ENCODE measurements at places on chromosomes 7 and 10.

DNA sequence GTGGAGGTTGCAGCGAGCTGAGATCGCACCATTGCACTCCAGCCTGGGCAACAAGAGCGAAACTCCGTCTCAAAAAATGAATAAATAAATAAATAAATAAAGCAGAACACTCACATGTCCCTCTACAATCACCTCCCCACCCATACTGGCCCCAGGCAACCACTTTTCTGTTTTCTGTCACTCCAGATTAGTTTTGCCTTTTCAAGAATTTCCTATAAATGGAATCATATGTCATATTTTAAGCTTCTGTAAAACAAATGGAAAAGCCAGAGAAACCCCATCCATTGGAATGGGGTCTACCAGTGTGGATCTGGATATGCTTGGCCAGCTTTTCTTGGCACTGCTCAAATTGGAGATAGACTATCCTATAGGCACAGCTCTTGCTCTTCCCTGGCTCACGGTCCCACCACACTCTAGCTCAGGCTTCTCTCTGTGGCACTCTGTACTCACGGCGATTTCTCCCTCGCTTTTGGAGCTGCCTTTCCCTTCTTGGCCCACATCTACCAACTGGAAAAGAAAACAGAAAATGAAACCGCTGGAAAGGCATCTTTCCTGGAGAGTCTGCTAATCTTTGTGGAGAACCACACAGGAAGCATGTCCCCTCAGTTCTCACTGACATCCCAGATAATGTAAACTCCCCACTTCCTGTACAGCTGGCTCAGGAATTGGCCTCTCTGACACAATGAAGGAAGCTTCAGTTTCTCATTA, 210.1 kb downstream of the JCAD start:
- no peak for DNase-seq

- DNase-seq = no peak
These were observed 167.3 kb downstream of the CCDC3 start for GRCh38 chr10:12834116-12834665.

GRCh38 chr7:21771266-21771665, 174.4 kb downstream of the CDCA7L start:
- DNase-seq = no peak

- DNase-seq = no peak
These were observed 28.0 kb upstream of the GNAI1 start for GRCh38 chr7:80106498-80107113.

DNA sequence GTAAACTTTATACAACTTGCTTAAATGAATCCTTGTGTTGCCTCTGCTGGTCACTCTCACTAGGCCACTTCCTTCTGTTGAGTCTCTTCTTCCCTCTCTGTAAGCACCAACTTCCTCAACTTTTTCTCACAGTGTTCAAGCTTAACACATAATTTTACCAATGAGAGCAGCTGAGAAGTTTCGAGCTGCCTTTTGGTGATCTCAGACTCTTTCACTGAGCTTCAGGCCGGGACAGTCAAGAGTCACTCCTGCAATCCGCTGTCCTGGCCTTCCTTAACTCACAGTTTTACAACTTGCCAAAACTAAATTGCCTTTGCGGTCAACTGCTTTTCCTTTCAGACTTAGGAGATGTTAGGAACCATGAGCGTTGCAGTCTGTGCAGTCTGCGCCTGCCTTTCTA, 47.4 kb downstream of the PRPF18 start:
- no peak for DNase-seq

- DNase-seq = no peak
These were observed 533 bp upstream of the DMTF1 start for GRCh38 chr7:87151729-87152111.

- no peak for DNase-seq
These were observed 36.6 kb upstream of the LEP start for GRCh38 chr7:128204455-128204854.

DNA sequence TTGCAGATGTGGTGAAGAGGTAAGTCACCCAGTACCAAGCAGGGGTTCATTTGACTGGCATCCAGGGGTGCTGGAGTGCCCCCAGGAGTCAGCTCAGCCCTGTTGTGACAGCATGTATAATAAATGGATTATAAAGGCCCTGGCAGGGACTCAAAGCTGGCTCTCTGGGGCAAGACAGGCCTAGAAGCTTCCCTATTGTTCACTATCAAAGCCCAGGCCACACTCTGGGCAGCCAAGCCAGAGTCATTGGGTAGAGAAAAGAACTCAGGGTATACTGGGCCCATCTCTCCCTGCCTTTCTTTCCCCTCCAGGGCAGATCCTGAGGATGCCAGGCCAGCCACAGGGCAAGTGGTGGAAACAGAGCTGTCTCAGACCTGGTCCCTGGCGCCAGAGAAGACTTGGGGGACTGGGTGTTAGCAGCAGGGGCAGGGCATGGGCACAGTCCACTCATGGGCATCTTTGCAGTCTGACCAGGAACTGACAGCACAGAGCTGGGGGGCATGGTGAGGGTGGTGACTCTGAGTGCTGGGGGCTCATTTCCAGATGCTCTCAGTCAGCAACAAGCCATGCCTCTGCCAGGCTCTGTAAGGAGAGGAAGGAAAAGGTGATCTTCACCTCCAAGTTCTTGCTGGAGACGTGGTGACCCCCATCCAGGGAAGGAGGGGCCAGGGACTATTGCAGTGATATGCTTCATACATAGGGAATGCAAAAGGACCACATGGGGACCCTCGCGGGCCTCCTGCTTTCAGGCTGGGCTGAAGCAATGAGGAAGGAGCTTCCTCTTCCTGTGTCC, 11.7 kb downstream of the RBP3 start:
- no peak for DNase-seq

GRCh38 chr10:98389398-98389797, 25.6 kb downstream of the PYROXD2 start:
- DNase-seq = no peak

DNA sequence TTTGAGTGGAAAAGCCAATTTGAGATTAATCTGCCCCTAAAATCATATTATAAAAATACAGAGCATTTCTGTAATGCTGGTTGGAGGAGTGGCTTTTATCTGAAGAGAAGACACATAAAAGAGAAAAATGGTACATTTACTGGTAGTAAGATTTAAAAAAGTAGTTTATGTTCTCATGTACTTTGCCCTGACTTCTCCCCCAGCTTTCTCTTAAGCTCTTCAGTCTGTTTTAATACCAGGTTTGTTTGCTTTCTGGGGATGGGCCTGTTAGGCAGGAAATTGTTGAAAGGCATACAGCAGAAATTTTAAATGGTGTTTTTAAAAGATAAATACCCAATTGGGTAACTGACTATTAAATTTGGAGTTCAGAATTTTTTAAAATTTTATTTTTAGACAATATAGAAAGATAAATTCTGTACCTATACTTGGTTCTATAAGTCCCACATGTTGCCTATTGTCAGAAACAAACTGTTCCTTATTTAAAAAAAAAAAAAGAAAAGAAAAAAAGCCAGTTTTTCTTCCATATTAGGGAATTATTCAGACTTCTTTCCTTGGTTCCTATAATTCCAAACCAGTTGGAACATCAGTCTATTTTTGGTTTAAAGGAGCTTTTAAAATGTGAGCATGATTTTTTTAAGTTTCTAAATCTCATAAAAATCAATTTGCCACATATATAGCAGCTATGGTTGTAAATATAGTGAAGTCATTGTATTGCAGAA, 136.6 kb downstream of the ARID5B start:
- no peak for DNase-seq

DNA sequence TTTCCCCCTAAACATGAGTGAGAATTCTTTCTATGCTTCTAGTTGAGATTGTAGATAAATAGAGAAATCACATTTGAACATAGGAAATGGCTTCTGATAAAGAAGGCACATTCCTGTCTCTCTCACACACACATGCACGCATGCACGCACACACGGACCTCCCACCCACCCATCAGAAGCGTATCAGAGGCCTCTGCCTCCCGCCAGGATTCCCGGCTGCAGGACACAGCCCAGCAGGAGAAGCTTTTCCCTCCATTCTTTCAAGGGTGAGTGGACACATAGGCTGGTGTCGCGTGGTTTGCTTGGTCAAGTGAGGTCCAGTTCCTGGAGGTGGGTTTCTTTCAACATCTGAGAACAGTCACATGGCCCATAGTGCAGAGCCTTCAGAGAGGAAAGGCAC, 34.2 kb downstream of the KLF6 start:
- DNase-seq = no peak

GRCh38 chr7:3307435-3307834, 6.4 kb downstream of the SDK1 start:
- DNase-seq = no peak

GRCh38 chr10:122590153-122590552, 29.6 kb downstream of the DMBT1 start:
- DNase-seq = no peak

GRCh38 chr10:126397640-126398382, 9.5 kb upstream of the ADAM12 start:
- DNase-seq = no peak

DNA sequence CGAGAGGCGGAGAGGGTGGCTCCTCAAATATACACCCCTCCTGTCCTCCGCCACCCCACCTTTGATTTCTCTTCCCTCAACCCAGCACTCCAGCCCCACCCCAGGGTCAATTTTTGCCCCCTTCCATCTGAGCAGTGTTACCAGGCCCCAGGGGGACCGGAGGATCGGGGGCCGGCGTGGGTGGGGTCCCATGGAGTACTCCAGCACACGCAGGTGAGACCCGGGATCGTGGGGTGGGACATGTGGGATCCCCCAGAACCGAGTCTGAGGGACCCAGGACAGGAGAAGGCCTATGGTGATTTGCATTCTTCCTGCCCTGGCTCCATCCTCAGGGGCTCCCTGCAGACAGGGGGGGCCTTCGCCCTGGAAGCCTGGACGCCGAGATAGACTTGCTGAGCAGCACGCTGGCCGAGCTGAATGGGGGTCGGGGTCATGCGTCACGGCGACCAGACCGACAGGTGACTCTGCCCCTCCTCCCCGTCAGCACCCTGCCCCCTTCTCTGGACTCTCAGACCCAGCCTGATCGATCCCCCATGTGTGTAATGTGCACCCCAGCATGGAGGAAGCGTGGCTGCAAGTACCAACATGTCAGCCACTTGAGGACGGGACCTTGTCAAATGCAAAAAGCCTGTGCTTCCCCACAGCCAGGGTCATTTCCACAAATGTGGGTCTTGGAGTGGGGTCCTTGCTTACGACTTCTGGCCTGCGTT, 744 bp downstream of the TRIP6 start:
- no peak for DNase-seq

DNA sequence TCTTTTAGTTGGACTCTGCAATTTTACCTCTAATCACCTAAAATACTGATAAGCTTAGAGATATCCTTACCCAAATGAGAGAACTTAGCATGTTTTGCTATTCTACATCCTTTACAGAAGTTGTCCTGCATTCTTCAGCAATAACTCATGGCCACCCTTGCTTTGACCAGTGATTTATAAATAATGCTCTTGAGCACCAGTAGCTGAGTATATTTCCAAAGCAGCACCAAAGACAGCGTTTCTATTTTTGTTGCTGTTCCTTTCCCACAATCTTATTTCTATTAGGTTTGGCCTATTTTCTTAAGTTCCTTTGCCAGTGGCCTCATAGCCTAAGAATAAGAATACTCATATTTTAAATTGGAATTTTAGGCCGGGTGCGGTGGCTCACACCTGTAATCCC, 15.0 kb downstream of the ARPC1A start:
- DNase-seq = no peak

DNA sequence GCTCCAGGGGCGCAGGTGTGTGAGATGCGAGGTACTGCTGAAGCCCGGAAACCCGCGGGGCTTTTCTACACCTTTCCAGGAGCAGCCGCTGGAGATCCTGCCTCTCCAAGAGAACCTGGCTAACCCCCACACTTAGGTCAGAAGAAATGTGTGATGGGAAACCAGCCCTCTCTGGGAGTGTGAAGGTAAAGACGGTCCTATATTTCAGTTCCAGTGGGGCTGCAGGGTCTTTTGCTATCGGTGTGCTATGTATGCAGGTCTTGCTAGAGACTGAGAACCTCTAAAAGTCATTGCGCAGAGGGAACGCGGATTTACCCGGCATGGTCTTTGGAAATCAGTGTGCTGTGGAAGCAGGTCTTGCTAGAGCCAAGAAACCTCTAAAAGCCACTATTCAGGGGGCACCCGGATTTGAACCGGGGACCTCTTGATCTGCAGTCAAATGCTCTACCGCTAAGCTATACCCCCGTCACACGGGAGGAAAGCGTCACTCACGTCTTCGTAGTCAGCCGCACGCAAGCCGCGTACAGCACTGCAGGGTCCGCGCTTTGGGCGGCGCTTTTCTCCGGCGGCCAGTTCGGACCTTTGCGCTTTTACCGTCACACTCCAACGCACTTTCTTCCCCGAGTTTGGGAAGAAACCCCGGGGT, 46.0 kb downstream of the ZNF777 start:
- DNase-seq = peak; percentile 45

DNA sequence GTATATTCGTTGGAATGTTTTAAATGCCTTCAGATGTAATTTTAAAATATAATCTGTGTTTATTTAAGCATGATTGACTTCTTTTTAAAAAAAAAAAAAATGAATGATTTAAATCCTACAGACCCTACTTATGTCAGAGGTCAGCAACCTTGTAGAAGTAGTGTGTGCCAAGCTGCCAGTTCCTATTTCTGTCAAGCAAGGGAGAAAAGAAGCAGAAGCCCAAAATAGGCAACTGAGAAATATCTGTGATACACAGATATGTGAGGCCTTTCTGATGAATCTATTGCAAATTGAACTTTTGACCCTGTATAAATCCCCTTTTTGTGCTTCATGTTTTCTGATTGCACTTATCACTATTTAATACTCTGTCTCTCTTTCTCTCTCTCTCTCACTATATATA, 199.5 kb downstream of the LRRN3 start:
- no peak for DNase-seq

GRCh38 chr10:121771966-121772365, 155.9 kb downstream of the ATE1 start:
- DNase-seq = no peak

DNA sequence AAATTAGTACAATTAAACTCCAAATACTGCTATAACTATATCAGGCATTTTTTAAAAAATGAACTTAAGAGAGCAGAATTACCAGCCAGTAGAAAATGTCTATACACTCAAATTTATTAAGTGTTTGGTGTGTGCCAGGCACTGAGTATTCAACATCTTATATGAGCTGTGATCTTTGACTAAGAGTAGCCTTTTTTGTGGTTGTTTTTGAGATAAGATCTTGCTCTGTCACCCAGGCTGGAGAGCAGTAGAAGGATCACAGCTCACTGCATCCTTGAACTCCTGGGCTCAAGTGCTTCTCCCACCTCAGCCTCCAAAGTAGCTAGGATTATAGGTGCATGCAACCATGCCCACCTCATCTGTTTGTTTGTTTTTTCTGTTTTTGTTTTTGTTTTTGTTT, 102.5 kb upstream of the CELF2 start:
- DNase-seq = no peak

GRCh38 chr10:49083261-49083660, 32.1 kb downstream of the VSTM4 start:
- DNase-seq = no peak

DNA sequence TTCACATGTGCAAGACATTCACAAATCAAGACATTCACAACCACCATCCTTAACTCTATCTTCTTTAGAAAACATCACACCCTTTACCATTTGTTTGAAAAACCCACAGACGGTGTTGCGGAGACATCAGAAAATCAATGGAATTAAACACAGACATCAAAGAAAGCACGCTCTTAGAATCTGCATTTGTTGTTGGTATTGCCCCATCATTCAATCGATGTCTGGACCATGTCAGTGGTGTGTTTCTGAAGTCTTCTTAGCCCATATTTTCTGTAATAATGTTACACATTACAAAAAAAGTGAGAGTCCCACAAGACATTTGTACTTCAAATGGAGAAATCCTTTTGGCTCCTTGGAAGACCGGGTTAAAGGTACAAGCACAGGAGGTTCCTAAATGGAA, 173.9 kb upstream of the AOAH start:
- no peak for DNase-seq

All from CD4-positive, alpha-beta T cell treated with Interleukin-4 for 4 hours (primary cell).